Left renal pelvis (tissue), 4 donors: ENCODE measurements at places on chromosomes 7 and 10. TPM values are rescaled to one million over a fixed set of nuclear protein-coding genes. Genes with fewer than 3 reads are reported as not detected.

DNA sequence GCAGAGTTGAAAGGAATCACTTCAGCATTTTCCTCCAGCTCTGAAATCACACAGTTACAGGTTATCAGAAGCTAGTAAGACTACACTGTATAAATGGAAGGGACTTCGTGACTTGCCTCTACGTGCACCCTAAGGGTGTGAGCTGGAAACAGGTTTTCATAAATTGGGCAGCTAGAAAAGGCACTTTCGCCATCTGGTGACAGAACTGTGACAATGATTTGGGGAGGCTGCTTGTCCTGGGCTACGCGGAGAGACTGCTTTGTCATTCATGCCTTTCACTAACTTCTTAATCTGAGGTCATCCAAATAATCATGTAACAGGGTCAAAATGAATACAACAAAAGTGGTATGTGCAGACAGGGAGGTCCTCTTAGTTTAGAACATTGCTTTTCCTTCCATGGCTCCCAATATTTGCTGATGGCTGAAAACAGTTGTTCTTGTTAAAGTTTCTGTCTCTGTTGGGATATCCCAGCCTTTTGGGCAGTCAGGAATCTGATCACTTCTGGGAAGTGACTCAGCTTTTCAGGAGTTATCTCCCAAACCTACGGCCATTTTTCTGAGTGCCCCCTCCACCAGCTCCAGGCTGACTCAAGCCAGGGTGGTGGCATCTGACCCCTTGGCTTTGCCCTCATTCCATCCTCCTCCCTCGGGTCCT, 17.8 kb downstream of the VWC2 start:
- no peak for DNase-seq

Gene PTCD1
- 4.1 TPM for polyA plus RNA-seq

DNA sequence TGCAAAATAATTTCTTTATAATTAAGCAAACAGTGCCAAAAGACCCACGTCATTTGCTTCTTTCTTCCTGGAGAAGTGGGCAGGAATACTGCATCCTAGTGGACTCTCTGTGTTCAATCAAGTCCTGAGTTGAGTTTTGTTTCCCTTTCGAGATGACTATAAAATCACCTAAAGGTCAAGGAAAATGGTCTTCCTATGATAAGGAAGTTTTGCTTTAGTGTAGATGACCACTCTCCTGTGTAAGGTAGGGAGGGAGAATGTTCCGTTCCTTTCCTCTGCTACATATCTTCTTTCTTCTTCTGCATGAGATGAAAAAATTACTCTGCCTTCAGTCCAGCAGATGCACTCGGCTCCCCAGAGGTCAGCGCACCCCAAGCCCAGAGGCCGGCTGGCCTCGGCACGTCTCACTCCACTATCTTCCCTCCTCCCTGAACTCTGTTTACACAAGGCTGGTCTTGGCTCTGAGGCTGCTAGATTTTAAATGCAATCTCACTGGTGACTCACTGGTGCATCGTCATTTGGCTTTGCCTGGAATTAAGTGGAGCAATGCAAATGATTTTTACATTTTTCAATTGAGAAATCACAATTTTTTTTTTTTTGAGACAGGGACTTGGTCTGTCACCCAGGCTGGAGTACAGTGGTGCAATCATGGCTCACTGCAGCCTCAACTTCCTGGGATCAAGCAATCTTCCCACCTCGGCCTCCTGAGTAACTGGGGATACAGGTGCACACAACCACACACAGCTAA, 18.6 kb upstream of the VDAC2 start:
- no peak for DNase-seq

DNA sequence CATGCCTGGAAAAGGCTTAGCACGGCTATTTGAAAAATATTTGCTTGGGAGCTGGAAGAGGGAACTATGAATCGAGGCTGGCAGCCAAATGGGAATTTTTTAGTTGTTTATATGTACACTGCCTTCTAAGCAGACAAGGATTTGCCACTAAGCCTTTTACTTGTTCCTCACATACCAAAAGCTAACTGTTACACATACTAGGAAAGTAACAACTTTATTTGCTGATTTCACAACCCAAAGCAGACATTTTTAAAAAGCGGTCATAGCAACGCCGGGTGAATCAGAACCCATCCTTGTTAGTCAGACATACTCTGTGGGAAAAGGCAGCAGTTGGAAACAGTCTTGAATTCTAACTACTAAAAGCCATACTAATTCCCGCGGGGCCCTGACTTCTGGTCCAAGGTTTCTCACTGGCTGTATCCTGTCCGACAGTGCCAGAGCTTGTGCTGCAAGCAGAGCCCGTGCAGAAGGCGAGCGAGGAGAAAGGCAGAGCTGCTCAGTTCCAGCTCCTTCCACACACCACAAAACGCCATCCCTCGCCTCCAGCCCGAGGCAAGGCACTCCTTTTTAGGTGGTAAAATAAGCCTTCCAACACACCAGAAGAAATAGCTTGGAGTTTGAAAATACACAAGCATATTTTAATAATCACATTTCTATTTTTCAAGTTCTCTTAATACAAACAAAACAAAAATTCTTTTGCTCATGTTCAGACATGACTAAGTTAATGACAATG, 89.2 kb downstream of the RNF216 start:
- DNase-seq = no peak

DNA sequence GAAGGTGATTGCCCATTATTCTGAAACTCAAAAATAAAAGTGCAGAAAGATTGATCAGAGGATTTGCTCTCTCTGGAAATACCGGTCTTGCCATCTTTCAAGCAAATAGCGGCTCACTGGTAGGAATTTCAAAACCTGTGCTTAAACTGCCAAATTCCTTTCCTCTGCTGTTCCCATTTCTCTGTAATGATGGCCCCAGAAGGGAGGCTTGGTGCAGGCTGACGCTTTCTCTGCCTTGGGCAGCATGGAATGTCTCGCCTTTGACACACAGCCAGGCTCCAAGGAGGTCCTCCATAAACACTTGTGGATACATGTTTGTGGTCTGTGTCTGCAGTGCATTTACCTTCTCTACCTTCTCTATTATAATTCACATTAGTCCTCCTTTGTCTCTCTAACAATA, 146.8 kb downstream of the HIBADH start:
- no peak for DNase-seq

Gene GPNMB
- 23.7 TPM for polyA plus RNA-seq

Gene FAM24B
- polyA plus RNA-seq = 7.8 TPM

GRCh38 chr10:28429573-28430216, 103.2 kb upstream of the WAC start:
- no peak for DNase-seq

Gene CYP3A4
- polyA plus RNA-seq = 0.26 TPM

DNA sequence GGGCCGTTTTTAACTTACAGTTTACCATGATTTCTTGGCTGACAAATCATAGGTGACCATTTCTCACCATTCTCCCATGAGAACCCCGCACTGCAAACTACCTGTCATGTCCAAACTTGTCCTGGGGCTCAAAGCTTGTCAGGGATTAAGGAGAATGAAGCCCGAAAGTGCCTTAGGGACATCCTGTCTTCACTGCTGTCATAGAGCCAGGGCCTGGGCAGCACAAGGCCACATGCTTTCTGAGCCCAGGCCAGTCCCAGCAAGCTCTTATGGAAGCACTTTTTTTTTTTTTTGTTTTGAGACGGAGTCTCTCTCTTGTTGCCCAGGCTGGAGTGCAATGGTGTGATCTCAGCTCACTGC, 33.9 kb downstream of the CCM2 start:
- no peak for DNase-seq

- no peak for DNase-seq
These were observed 357.2 kb downstream of the LRMDA start for GRCh38 chr10:75788394-75789205.

- DNase-seq = no peak
These were observed 35.3 kb upstream of the ANK3 start for GRCh38 chr10:60424971-60425370.

- no peak for DNase-seq
These were observed 287.2 kb upstream of the RNF32 start for GRCh38 chr7:156353352-156353751.

- DNase-seq = no peak
These were observed 126.5 kb downstream of the CUBN start for GRCh38 chr10:17003151-17003550.

Gene ADCYAP1R1
- polyA plus RNA-seq = 0.73 TPM

Gene FLNC
- polyA plus RNA-seq = 21.0 TPM

- DNase-seq = no peak
These were observed 220.6 kb downstream of the ADRA2A start for GRCh38 chr10:111297351-111297848.

GRCh38 chr7:90727412-90727811, 131.3 kb downstream of the CDK14 start:
- DNase-seq = no peak

Gene SPACDR
- polyA plus RNA-seq = 1.6 TPM
